ENCODE measurements at places on chromosomes 2 and 18. TPM values are rescaled to one million over a fixed set of nuclear protein-coding genes. Genes with fewer than 3 reads are reported as not detected.

- no peak for DNase-seq
Observed at GRCh38 chr2:62197011-62197924, 1.4 kb downstream of the B3GNT2 start.

The CTAGE1 gene
- polyA plus RNA-seq = not detected

DNA sequence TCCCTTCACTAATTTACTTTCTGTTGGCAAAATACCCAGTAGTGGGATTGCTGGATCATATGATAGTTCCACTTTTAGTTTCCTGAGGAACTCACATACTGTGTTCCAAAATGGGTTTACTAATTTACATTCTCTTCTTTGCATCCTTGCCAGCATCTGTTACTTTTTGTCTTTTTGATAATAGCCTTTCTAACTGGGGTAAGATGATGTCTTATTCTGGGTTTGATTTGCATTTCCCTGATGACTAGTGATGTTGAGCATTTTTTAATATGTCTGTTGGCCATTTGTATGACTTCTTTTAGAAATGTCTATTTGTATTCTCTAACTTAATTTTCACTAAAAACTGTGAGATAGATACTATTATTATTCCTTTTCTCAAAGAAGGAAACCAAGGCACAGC is 411.7 kb downstream of the SOCS6 start:
- DNase-seq = no peak

- no peak for DNase-seq
Observed at GRCh38 chr2:201267278-201268030, 7.1 kb downstream of the CASP8 start.

The LRP1B gene
- polyA plus RNA-seq = 0.90 TPM

The TUBA4B gene
- 0.49 TPM for polyA plus RNA-seq

GRCh38 chr2:71839826-71840225 is 307.8 kb downstream of the CYP26B1 start:
- no peak for DNase-seq

DNA sequence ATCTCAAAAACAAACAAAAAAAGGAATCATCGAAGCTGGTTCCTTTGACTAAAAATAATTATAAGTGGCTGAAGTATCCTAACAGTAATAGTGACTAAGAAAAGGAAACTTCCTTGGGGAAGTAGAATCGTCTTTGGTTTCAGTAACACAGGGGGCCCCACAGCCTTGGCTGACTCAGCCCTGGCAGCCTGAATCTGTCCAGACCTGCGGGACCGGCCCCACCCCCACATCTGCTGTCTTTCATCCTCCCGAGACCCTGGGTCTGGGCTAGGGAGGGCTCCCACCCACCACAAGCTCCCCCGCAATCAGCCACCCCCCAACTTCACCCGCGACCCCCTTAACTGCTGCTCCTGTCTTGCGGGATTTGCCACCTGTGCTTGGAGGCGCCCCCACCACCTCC is 1452.6 kb upstream of the ACVR2A start:
- no peak for DNase-seq

GRCh38 chr18:23149570-23149969 is 14.3 kb downstream of the CABLES1 start:
- no peak for DNase-seq

- DNase-seq = no peak
Observed at GRCh38 chr2:69291721-69292120, 95.3 kb downstream of the GFPT1 start.

The TFCP2L1 gene
- 62.1 TPM for polyA plus RNA-seq
